T-helper 17 cell (primary cell): ENCODE measurements at places on chromosomes 4 and X.

DNA sequence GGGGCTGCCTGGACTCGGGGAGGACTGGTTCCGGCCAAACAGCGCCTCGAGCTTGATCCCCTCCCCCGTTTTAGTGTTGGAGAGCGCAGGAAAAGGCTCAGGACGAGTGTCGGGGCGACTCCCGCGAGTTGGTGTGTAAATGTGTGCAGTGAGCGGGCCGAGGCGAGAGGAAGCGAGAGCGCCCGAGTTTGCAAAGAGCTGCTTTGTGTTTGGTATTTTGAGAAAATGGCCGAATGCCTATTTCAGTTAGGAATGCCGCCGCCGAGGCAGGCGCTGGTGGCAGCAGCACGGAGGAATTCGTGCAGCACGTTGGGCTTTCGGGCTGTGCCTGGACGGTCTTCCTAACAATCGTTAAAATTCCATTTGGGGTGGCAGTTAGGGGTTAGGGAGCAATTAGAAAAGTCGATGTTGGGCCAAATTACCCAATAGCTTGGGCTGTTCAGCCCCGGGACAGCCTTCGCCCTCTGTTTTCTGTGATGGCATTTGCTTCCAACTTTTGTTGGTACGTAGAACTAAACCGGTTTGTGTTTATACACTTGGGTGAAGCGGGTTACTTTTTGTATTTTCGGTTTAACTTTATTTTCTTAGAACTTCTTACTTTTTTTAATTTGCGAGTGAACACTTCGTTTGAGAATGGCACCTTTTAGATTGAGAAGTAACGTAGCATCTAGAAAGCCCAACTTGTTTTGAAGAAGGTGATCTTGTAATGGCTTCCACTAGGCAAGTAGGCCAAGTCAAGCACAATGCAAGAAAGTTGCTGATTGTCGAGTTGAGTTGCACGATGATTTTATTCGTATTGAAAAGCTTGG is 1.6 kb downstream of the REST start:
- DNase-seq: peak; percentile 35

DNA sequence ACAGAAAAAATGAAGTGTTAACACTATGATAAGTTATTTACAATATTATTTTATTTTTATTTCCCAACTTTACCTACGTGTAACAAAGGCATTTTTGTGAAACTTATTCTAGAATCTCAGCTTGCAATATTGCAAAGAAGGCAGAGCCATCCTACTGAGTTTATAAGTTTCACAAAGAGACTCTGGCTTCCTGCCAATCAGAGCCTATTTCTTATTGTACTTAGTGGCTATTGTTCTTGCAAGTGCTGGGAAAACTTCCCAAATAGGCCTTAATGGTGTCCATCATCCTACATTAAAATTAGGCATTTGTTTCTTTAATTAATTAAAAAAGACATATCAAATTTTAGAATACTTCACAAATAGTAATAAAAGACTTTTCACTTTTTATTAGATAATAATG is 233.2 kb downstream of the EPHA5 start:
- no peak for DNase-seq

- DNase-seq: no peak
These were observed 87.8 kb downstream of the SPRY1 start for GRCh38 chr4:123484291-123484926.

GRCh38 chrX:19824603-19825002 is 62.8 kb downstream of the SH3KBP1 start:
- no peak for DNase-seq

DNA sequence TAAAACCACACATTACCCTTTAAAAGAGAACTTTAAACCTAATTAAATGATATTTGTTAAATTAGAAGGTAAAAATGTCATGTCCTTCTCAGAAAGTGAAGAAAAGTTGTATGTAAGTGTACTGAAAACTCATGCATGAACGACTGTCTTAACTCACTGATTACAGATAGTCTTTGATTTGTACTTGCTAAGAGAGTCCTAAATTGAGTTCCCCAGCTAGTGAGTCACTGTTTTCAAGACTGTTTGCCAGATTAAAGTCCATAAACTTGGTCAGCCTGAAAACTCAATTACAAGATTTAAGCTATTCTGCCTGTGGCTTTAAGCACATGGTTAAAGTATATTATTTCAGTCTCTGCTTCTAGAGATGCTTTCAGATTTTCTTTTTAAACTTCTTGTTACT is 124.9 kb upstream of the ZCCHC13 start:
- DNase-seq: no peak

- no peak for DNase-seq
These were observed 166.9 kb upstream of the GK2 start for GRCh38 chr4:79574741-79575451.

GRCh38 chrX:69362856-69363255 is 141.3 kb upstream of the NALF2 start:
- DNase-seq: no peak

- no peak for DNase-seq
These were observed 35.6 kb downstream of the NELFA start for GRCh38 chr4:1973218-1973617.

- no peak for DNase-seq
These were observed 112.0 kb upstream of the NDP start for GRCh38 chrX:44085209-44085608.

DNA sequence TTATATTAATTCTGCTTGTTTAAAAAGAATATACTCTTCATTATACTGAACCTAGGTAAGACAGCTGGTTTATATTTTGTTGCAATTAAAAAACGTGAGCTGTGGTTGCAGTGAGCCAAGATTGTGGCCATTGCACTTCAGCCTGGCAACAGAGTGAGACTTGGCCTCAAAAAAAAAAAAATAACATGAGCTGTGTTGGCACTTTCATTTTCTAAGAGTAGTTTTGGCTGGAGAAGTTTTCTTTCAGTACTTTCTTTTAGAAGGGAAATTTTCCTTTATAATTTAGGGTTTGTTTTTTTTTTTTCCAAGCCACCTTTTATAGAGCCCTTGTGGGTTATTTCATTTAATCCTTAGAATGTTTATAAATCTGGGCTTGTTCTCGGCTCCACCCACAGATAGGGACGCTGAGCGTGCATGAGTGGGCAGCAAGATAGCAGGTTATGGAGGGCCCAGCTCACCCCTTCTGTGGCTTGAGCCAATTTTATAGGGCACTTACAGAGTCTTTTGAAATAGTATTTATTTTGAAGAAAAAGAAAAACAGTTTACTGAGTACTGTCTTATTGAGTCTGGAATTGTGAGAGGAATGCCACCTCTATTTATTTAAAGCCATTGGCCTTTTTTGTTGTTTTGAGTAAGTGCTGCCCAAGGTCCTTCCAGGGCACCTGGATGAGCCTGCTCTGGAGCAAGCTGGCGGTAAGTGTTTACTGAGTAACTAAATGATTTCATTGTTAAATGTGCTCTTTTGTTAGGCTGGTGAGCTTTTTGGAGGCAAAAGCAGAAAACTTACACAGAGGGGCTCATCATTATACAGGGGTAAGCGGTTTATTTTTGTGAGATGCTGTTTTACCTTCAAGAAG is 60.9 kb downstream of the HTT start:
- DNase-seq: no peak

GRCh38 chr4:173866322-173867026 is 336.4 kb upstream of the HAND2 start:
- no peak for DNase-seq

DNA sequence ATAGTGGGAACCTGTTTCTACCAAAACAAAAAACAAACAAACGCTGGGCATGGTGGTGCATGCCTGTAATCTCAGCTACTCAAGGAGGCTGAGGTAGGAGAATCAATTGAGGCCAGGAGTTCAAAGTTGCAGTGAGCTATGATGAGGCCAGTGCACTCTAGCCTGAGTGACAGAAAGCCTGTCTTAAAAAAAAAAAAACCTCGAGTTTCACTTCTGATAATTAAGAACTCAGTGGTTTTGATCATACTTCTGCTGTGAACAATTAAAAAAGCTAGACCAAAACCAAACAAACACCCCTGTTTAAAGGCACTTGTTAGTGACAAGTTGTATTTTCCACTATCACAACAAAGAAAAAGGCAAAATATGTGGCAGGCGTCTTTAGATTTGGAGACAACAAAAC is 15.0 kb upstream of the UBE2D3 start:
- no peak for DNase-seq

DNA sequence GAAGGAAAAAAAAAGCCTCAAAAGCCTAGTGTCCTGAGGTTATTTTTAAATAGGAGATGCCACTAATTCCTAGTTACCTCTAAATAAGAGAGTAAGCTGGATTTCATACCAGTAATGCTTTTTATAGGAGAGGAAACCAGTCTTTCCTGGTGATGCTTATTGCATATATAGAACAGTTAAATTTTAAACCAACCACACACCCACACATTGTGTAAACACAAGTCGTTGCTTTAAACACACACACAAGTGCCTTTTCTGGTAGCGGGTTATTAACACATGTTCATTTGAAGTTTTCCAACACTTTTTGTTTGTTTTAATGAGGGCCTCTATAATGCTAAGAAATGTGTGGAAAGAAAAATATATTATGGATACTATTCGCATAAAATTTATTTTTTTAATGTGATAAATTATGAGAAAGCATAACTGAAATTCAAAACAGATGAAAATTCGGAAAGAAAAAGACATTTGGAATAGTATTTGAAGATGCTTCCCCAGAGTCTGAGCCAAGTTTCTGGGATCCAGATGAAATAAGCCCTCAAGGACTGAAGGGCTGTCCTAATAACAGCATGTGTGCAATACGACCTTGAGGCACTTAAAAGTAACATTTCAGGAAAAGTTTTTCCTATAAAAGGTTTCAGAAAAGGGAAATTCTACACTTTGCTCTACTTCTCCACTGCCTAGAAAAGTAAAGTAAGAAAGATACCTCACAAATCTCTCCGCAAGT is 2.0 kb downstream of the ANTXR2 start:
- no peak for DNase-seq

DNA sequence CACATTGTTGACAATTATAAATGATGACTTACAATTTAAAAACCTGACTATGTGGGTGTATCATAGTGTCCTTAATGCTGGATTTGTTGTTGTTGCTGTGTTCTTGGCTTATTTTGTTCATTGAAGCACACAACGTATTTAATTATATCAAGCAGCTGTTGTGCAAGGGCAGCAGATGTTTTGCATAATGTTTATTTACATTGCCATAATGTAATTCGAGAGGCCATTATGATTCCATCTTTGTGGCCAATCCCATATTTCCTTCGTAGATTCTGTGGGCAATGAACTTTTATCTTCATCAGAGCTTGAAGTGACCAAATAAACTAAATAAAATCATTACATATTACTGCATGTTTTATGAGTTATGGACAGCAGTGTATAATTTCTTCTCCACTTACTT is 422.6 kb upstream of the GALNTL6 start:
- DNase-seq: no peak

GRCh38 chr4:158929939-158930638 is 161.3 kb downstream of the FNIP2 start:
- DNase-seq: no peak

GRCh38 chr4:136241221-136241986 is 1290.9 kb downstream of the PCDH18 start:
- no peak for DNase-seq

DNA sequence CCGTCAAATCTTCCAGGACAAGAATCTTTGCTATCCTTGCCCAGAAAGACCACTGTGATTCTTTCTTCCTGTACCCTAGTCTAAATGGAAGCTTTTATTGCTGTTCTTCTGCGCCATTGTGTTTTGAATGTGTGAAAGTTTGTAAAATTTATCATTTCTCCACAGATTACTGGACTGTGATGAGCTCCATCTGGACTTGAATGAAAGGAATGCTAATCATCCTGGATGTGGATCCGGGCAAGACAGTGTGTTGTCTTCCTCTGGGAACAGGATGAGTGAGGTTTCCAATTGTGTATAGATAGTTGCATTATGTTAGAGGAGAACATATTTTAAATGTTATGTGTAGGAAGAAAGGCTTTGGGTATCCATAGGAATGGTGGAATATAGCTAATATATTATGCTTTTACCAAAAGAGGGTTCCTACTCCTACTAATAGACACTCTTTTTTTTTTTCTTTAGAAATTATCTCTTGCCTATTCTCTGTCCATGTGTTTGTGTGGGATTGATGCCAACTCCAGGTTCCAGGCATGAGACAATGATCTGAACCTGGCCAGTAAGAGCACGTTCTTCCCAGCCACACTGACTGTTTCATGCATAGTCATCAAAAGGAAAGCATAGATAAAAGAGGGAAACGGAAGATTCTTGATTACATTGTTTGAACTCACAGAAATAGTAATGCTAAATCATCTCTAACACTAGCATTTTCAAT is 803.6 kb upstream of the ADGRL3 start:
- no peak for DNase-seq

GRCh38 chr4:48429709-48430474 is 53.3 kb upstream of the SLC10A4 start:
- DNase-seq: no peak

GRCh38 chr4:174314770-174315169 is 31.1 kb downstream of the CEP44 start:
- no peak for DNase-seq

GRCh38 chr4:131137196-131137595 is 2011.9 kb upstream of the PCDH10 start:
- no peak for DNase-seq

DNA sequence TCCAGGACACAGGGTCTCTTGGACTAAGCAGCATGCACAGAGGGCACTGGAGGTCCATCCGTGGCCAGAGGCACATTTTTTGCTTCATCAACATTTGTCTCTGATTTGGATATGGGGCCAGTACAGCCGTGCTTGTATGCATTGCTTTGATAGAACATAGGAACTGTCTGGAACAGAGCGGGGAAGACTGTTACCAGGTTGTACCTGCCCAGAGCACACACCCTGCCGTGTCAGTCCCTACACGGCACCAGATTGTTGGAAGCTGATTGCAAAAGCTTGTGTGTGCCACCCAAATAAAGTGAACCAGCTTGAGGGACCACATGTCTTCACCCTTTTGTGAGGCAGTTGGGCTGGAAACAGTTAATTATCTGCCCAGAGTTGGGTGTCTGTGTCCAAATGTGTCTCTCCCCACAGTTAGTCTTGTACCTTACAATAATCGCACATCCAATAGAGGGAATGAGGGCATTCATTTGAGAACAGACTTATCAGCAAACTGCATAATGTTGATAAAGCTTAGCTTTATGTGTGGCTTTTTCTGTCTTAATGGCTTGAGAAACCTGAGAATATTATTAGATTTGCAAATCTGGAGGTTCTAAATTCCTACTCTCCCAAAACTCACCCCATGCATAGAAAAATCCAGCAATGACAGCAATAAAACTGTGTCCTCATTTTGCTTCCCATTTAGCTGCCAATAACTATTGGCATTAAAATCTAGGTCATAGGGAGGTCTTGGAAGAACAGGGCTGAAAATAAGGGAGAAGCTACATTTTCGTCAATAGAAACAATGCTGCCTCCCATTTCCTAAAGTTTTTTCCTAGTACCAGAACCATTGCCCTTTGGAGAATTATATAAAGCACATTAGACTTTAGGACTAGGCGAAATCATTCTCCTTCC is 21.2 kb downstream of the KLF3 start:
- no peak for DNase-seq

DNA sequence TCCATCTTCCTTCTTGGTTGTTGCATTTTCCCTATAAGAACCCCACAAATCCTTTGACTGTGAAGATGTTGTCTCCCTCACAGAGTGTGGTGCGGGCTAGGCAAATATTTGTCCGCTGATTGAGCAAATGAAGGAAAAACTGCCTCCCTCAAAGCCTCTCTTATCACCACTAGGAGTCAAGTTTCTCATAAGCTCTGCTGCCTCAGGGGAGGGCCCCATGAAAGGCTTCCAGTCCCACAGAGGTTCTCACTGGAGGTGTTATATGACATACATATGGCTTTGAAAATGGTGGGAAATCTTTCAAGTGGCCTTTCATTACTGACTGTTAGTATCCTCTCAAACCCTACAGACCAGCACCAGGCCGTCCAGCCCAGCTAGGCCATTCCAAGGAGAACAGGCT is 9.3 kb downstream of the VGLL1 start:
- no peak for DNase-seq
